ENCODE measurements at places on chromosomes 7 and 10. TPM values are rescaled to one million over a fixed set of nuclear protein-coding genes. Genes with fewer than 3 reads are reported as not detected.

ACBD5 gene
- 38.2 TPM for polyA plus RNA-seq

NEUROG3 gene
- not detected for polyA plus RNA-seq

STAG3 gene
- 34.3 TPM for polyA plus RNA-seq

AKR1C1 gene
- 12.9 TPM for polyA plus RNA-seq

UNCX gene
- 20.2 TPM for polyA plus RNA-seq

ETV1 gene
- polyA plus RNA-seq: 37.3 TPM

IRF5 gene
- polyA plus RNA-seq: 9.8 TPM

PIP gene
- polyA plus RNA-seq: not detected

HSPA12A gene
- 50.5 TPM for polyA plus RNA-seq

DYNC1I1 gene
- 0.67 TPM for polyA plus RNA-seq

RASA4B gene
- 16.8 TPM for polyA plus RNA-seq

FBXO24 gene
- polyA plus RNA-seq: 3.0 TPM

MACC1 gene
- 10.9 TPM for polyA plus RNA-seq

NEURL1 gene
- 2.2 TPM for polyA plus RNA-seq

FAM170B gene
- polyA plus RNA-seq: not detected

TUBB8 gene
- polyA plus RNA-seq: 0.41 TPM

CUBN gene
- polyA plus RNA-seq: 197 TPM

SPDYE3 gene
- 7.2 TPM for polyA plus RNA-seq
